AG09319 (cell line): ENCODE measurements at places on chromosomes 13 and 19.

- DNase-seq: no peak
These were observed 216.8 kb downstream of the TM9SF2 start for GRCh38 chr13:99717959-99718674.

DNA sequence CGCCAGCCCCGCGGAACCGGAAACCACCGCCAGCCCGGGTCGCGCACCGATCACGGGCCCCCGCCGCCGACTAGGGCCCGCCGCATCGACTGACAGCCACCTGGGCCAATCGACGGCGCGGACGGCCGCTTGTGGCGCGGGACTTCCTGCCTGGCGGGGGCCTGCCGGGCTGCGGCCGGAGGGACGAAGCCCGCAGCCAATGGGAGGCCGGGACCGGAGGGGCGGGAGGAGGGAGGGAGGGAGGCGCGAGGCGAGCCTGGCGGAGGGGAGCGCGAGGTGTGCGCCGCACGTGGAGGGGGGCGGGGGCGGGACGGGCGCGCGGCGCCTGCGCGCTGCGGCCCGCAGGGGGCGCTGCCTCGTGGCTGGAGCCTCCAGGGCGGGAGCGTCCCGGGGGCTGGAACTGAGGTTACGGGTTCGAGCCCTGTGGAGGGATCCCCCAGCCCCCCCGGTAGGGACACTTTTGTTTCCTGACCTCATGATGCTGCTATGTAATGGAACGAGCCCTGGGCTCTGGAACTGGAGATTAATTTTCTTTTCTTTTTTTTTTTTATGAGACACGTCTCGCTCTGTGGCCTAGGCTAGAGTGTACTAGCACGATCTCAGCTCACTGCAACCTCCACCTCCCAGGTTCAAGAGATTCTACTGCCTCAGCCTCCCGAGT, at the start of gene MLLT1:
Gene MLLT1 (minus strand): TSS at position 45 of the 661 bp plus-strand sequence. CDS start 191 bp downstream, outside the sequence.
- DNase-seq: peak; percentile 96

DNA sequence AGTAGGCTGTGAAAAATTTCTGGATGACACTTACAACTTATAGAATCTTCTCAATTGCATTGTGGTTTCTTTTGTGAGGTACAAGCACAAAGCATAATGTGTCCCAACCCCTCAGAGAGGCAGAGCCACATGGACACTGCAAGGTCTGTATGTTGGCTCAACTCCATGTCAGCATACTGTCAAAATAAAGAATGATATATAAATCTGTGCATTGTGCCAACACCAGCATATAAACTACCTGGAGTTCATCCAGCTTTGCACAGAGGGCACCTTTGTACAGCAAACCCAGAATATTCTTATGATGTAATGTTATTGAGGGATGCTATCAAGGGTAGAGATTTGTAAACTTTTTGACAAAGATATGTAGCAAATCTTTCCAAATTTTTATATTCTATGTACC, 1065.8 kb upstream of the MIR17HG start:
- DNase-seq: no peak

DNA sequence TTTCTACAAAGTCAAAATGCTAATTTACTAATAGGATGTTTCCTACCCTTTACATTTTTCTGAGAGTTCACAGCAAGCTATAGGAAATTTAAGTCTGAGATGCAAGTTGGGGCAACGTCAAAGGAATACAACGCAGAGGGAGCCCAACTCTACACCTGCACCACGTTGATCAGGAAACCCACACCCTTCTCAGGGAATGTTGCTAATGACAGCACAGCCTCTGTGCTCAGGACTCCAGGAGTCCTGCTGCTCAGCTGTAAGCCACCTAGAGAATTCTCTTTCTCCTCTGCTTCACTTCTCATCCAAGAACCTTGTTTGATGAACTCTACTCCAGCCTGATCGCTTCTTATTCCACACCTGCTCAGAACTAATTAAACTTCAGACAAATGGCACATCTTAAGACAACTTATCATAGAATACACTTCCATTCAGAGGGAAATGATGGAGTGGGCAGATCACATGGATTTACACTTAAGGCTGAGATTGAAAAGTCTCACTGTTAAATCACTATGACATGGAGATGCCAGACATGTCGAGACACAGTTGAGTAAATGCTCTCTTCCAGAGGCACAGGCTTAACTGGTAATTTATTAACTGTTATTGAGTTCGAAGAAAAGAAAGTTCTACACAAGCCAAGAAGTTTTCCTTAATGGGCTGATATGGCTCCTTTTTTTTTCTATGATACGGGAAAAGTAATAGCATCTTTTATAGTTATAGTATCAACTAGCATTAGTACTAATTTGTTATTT, 811.6 kb upstream of the ARGLU1 start:
- DNase-seq: no peak

- no peak for DNase-seq
These were observed 23.6 kb upstream of the NDFIP2 start for GRCh38 chr13:79457390-79457789.

GRCh38 chr19:13023656-13024055, 28.4 kb downstream of the NFIX start:
- no peak for DNase-seq

GRCh38 chr13:77511552-77511951, 24.0 kb upstream of the SCEL start:
- no peak for DNase-seq

GRCh38 chr19:11578258-11579142, 1.1 kb upstream of the ACP5 start:
- DNase-seq: no peak

DNA sequence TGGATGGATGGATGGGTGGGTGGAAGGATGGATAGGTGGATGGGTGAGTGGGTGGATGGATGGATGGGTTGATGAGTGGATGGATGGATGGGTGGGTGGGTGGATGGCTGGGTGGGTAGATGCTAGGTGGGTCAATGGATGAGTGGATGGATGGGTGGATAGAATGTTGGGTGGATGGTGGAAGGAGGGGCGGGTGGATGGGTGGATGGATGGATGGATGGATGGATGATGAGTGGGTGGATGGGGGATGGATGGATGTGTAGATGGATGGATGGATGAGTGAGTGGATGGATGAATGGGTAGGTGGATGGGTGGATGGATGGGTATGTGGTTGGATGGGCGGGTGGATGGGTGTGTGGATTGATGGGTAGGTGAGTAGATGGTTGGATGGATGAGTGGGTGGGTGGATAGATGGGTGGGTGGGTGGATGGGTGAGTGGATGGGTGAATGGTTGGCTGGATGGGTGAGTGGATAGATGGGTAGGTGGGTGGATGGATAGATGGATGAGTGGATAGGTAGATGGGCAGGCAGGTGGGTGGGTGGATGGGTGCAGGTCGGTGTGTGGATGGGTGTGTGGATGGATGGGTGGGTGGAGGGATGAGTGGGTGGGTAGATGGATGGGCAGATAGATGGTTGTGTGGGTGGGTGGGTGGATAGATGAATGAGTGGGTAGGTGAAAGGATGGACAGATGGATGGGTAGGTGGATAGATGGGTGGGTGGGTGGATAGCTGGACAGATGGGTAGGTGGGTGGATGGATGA, 4.4 kb upstream of the SHC2 start:
- no peak for DNase-seq

- DNase-seq: no peak
These were observed 26.4 kb upstream of the ADGRE2 start for GRCh38 chr19:14804765-14805164.

DNA sequence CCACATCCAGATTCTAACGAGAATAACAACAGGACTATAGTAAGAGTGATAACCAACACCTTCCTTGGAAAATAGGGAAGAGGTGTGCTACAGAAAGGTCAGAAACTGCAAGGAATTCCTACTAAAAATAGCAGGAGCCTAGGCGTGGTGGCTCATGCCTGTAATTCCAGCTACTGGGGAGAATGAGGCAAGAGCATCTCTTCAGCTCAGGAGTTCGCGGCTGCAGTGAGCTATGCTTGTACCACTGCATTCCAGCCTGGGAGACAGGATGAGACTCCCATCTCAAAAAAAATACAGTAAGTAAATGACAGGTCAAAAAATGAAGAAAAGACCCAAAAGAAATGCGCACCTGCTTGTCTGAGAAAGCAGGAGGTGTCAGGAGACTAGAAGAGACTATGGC, 101.5 kb upstream of the TSHZ3 start:
- DNase-seq: no peak

DNA sequence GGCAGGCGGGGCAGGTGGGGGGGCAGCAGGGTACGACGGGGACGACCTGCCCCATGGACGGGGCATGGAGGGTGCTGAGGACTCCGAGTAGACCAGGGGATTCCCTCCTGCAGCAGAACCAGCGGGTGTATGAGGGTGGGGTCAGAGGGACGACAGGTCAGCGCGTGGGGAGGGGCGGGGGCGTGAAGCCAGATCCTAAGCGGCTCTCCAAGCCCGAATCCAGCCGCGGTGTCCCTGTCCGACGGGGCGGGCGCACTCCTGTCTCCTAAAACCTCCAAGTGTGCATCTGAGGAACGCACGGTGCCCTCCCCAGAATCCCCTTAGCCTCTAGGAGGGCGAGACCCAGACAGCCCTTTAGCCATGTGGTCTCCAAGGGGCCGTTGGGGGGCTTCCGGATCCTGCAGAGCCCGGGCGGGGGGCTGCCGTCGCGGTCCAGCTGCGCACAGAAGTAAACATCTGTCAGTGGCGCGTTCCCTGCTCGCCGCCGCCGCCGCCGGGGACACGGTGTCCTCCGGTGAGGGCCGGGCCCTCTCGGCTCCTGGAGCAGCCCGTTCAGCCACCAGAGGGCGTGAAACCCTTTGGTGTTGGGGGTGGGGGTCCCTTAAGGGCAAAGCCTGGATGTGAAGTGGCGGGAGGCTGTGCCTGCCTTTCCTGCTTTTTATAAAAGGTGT, 730 bp downstream of the NRTN start:
- DNase-seq: no peak

DNA sequence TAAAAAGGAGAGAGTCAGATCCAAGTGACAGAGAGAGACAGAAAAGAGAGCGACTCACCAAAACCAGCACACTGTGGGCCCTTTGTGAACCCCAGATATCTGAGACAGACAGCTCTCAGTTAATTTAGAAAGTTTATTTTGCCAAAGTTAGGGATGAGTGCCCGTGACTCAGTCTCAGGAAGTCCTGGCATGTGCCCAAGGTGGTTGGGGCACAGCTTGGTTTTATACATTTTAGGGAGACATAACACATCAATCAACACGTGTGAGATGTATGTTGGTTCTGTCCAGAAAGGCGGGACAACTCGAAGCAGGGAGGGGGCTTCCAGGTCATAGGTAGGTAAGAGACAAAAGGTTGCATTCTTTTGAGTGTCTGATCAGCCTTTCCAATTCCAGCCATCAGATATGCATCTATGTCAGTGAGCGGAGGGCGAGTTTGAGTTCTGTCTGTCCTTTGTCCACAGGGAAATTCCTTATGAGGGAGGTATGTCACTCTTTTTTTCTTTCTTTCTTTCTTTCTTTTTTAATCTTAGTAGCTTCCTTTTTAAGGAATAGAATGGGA, 37.2 kb upstream of the ATP11A start:
- no peak for DNase-seq

DNA sequence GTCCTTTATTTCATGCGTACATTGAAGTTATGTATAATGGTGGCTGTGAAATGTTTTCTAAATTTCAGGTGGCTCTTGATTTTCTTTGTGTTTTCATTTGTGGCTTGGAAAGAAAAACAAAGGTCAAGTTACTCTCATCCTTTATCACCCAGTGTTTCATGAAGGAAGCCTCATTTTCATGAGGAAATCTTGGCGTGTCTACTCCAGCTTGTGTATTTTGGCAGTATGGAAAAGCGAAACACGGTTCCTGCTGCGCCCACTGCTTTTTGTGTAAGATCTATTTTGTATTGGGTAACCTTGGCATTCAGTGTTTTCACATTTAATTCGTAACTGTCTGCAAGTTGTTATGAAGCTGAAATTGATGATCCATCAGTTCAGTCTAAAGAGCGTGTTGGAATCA, 147.0 kb upstream of the RNF113B start:
- no peak for DNase-seq

DNA sequence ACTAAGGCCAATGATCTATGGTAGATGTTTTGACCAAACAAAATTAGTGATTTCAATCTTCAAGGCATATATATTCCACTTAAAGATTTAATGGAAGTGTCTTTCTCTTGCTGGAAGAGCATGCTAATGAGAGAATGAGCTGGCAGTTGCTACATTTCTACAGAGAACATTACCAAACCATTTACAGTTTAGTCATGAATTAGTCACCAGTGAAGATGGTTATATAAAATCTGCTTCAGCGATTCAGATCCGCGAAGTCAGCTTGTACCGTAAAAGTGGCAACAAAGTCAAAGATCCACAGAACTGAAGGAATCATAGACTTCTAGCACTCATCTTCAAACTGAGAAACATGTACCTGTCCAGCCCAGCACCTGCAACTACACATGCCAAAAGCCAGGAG, 156.3 kb downstream of the SLITRK5 start:
- DNase-seq: no peak

DNA sequence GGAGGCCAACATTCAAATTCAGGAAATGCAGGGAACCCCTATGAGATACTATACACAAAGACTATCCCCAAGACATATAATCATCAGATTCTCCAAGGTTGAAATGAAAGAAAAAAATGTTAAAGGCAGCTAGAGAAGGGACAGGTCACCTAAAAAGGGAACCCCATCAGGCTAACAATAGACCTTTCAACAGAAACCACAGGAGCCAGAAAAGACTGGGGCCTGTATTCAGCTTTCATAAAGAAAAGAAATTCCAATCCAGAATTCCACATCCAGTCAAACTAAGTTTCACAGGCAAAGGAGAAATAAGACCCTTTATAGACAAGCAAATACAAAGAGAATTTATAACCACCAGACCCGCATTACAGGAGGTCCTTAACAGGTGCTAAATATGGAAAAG, 1703.6 kb upstream of the PRR20A start:
- no peak for DNase-seq

GRCh38 chr13:111971891-111972780, 94.8 kb upstream of the SOX1 start:
- DNase-seq: no peak

DNA sequence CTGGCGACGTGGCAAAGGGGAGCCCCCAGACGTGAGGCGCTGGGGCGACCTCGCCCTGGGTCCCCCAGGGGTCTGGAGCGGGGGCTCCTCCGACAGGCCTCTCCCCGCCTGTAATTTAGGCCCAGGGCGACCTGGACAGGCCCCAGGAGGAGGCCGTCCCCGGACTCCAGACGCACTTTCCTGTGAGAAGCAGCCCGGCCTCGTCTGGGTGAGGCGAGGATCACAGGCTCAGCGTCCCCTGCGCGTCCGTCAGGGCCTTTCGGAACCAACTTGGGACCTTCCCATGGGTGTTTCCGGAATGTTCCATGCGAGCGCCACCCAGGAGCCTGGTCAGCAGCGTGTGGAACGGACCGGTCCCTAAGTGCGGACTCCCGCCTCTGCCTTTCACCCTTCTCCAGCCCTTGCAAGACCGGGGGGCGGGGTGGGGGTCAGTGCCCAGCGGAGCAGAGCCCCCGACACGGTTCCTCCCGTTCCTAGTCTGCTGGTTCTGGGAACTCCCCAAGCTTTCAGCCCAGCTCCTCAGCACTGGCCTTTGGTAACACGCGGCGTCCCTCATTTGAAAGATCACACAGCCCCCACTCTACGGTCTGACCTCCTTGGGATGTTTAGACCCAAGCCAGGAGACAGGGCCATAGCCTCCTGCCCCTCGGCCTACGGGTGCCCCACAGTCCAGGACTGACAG, 1.1 kb upstream of the GRTP1 start:
- DNase-seq: no peak

GRCh38 chr13:30739761-30740642, 4.7 kb downstream of the ALOX5AP start:
- DNase-seq: no peak
